Hematopoietic multipotent progenitor cell treated with erythropoietin and hydrocortisone succinate and interleukin-3 and kit ligand, for 6 days (in vitro differentiated cells): ENCODE measurements at places on chromosomes 1 and 21.
A peak's percentile ranks its signal among the peaks of the same experiment; 100 is the strongest.

- DNase-seq, result no peak
These were observed 505.2 kb upstream of the NR5A2 start for GRCh38 chr1:199522338-199522737.

GRCh38 chr1:109529881-109530456 is 9.7 kb upstream of the GPR61 start:
- DNase-seq, result no peak

DNA sequence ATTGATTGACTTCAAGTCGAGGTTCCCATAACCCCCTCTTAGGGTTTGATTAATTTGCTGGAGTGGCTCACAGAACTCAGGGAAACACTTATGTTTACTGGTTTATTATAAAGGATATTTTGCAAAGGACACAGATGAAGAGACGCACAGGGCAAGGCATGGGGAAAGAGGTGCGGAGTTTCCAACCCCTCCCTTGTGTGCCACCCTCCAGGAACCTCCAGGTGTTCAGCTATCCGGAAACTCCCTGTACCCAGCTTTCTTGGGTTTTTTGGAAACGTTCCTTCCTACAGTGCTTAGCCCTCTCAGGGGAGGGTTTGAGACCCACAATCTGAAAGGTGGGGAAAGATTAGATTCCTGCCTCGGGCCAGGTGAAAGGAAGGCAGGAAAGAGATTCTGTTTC is 48.2 kb downstream of the UCK2 start:
- no peak for DNase-seq

DNA sequence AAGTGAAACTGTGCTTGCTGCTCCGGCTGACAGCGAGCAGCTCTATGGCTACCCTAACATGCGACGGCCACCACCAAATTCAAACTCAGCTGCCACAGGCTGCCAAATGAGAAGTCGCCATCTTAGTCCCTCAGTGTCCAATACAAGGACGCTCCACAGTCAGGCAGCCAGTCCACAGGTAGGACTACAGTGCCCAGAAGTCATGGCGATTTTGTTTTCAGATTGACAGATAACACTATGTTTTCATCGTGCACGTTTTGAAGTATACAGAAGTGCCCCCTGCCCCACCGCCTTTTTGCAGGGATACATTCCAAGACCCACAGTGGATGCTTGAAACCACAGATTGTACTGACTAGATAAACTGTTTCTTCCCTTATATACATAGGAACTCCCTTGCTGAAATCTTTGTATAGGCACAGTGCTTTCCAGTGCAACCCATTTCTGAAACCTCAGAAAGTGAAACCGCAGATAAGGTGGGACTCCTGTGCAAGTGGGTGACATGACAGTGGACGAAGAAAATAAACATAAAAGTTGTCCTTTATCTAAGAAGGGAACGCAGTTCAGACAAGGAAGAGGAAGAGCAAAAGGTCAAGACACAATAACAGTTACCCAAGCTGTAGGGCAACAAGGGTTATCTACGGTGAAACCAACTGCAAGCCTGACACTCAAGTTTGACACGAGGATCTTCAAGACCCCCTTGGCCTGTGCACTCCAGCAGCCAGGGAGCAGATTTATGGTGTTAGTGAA is 52.2 kb downstream of the STX6 start:
- DNase-seq, result no peak

DNA sequence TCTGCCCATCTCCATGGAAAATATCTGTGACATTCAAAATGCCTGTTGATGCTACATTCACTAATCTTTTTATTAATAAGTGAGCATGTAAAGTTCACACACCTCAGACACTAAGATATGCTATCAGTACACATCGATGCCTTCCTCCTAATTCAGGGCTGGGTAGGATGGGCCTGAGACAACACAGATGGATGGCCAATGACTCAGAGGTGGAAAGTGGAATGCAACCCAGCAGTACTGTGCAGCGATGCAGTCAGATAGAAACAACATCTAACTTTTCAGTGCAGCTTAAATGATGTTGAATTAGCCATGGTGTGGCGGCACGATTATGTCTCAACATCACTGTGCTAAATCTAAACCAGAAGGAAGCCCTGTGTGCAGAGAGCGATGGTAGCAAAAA is 161.6 kb upstream of the KCNJ15 start:
- no peak for DNase-seq

- DNase-seq, result no peak
These were observed 28.7 kb downstream of the COL6A2 start for GRCh38 chr21:46126309-46127238.

DNA sequence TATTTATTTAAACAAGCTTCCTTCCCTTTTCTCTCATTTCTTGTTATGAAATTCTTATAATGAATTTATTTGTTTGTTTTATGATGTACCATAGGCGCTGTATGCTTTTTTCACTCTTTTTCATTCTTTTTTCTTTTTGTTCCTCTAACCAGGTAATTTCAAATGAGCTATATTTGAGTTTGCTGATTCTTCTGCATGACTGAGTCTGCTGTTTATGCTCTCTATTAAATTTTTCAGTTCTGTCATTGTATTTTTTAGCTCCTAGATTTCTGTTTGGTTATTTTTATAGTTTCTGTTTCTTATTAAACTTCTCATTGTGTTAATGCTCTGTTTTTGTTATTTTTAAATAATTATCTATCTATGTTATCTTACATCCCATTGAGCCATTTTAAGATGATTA is 232.4 kb downstream of the LHX8 start:
- DNase-seq, result no peak

DNA sequence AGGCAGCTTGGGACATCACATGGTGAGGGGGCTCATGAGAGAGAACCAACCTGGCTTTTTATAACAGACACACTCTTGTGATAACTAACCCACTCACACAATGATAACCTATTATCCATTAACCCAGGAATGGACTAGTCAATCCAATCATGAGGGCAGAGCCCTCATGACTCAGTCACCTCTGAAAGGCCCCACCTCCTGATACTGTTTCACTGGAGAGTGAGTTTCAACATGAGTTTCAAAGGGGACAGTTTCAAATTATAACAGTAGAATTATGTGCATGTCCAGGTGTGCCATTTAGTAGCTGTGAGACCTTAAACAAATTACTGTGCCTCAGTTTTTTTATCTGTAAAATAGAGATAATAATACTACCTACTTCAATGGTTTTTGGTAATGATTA is 47.6 kb upstream of the PPP2R5A start:
- peak; percentile 28 for DNase-seq

- DNase-seq, result peak; percentile 75
These were observed 1.4 kb upstream of the C1QC start for GRCh38 chr1:22641906-22642636.

GRCh38 chr1:173427146-173428054 is 49.7 kb upstream of the PRDX6 start:
- DNase-seq, result no peak
